ENCODE measurements at places on chromosomes 11 and 22.

GRCh38 chr22:40679249-40679963 lies at the start of gene MCHR1:
MCHR1 (plus strand) TSS chr22:40679484; CDS start chr22:40679653, 169 bp downstream.
- DNase-seq: no peak

- DNase-seq: no peak
Observed at GRCh38 chr22:25482868-25483639, 81.4 kb upstream of the GRK3 start.

DNA sequence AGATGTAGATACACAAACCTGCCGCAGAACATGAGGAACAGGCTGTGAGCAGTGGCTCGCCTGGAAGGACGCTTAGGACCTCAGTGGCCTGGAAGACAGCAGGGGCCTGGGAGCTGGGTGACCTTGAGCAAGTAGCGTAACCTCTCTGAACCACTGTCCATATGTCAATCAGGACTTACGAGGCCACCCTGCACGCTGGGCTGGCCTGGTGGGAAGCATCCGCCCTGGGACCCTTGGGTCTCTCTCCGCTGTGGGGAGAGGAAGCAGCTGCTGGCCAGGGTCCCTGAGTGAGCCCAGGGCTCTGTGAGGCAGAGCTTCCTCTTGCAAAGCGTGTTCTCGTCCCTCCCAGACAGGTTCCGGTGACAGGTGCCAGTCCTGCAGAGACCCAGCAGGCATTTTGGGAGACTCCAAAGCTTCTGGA lies 14.0 kb upstream of the EHD1 start:
- DNase-seq: no peak

GRCh38 chr11:41816396-41816795 lies 356.9 kb upstream of the LRRC4C start:
- DNase-seq: no peak

- DNase-seq: no peak
Observed at GRCh38 chr22:33859311-33859710, 61.0 kb downstream of the LARGE1 start.

DNA sequence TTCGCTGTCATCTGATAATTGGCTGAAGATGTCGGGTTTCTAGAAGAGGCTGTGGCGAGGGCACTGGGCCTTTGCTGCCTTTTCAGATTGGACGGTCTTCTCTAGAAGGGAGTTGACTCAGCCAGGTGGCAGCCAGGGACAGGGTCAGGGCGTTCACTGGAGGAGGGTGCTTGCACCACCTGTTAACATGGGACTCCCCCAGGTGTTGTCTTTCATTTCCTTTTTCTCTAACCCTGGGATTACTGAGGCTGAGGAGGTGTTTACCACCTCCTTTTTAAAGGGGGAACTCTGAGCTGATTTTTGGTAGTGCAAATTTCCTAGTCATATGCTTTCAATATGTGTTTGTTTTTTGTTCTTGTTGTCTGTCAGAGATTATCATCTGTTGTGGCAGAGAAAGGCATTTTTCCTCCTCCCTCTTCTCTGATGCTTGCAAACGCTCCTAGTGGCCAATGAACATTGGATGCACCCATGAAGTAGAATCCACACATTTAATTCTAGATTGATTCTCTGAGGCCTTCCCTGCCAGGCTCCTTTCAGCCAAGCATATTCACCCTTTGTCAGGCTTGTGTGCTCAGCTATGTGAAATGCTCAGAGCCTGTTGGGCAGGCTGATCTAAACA lies 54.1 kb downstream of the LDLRAD3 start:
- DNase-seq: no peak

- DNase-seq: no peak
Observed at GRCh38 chr22:27258616-27259172, 542.9 kb downstream of the MN1 start.

DNA sequence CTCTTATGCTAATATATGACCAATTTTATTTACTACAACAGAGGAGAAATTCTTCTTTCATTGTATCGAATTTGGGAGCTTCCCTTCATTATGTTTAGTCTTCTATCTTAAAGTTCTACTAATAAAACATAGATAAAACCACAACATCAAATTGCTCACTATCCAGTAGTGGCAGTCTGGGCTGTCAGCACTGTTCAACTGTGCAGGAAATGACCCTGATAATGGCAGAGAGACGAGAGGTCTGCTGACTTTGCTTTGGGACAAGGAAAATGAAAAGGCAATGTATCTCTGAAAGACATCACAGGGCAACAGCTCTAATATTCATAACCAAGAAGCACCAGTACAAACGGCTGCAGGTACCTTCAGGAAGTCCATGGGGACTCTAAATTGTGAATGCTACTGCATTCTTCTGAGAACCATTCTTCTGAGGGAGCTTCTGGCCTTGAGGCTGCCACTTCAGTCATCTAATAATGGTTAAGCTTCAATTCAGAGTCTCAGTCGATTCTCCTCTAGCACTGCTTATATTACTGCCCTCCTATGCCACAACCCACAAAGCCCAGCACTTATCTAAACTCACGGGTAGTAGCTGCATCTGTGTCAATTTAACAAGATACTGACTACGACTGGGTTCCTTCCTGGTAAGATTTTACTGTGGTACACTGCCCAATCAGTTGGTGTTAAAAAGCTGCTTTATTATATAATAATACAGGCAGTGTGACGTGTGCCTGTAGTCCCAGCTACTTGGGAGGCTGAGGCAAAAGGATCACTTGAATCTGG lies 44.2 kb downstream of the CKAP5 start:
- no peak for DNase-seq

GRCh38 chr22:26860301-26860700 lies 202.9 kb downstream of the MIAT start:
- DNase-seq: no peak
